ENCODE measurements at places on chromosomes 12 and 14. TPM values are rescaled to one million over a fixed set of nuclear protein-coding genes. Genes with fewer than 3 reads are reported as not detected.

- DNase-seq = no peak
- H3K4me3 ChIP-seq = no peak overlapping the region
- peaks cover 50% of the 10 kb centered on the region for H3K4me1 ChIP-seq
- H3K36me3 ChIP-seq = peaks cover 2% of the 10 kb centered on the region
- H3K27me3 ChIP-seq = no peaks in the 10 kb centered on the region
Observed at GRCh38 chr12:2845280-2845679, 10.4 kb upstream of the NRIP2 start.

Gene SERPINA5
- total RNA-seq = 1.4 TPM

Gene SLCO1B1
- total RNA-seq = 0.21 TPM

DNA sequence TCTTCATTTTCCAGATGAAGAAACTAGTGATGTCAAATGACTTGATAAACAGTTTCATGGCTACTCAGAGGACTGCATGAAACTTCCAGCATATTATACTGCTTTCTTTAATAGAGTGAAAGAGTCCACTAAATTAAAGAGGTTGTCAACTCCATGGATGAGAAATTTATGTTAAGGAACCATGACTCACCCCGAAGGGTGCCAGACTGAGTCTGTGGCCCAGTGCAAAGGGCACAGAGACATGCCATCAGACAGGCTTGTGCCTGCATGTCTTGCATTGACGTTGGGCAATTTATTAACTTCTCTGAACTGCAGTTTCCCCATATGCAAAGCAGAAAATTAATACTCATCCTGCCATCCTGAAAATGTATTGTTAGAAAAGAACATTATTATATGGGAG is 382.4 kb downstream of the APAF1 start:
- H3K36me3 ChIP-seq = no peaks in the 10 kb centered on the region
- no peak overlapping the region for H3K27ac ChIP-seq
- no peaks in the 10 kb centered on the region for H3K27me3 ChIP-seq

- H3K27ac ChIP-seq = no peak overlapping the region
- peaks cover 12% of the 10 kb centered on the region for H3K27me3 ChIP-seq
- DNase-seq = no peak
- no peaks in the 10 kb centered on the region for H3K4me1 ChIP-seq
Observed at GRCh38 chr14:72633551-72633950, 260.4 kb downstream of the DPF3 start.

- DNase-seq = no peak
- H3K27me3 ChIP-seq = peaks cover 7% of the 10 kb centered on the region
- H3K4me3 ChIP-seq = no peak overlapping the region
- no peak overlapping the region for H3K27ac ChIP-seq
- no peaks in the 10 kb centered on the region for H3K36me3 ChIP-seq
Observed at GRCh38 chr12:8644345-8645248, 18.0 kb downstream of the MFAP5 start.

- H3K27ac ChIP-seq = peak overlapping the region; percentile 7
- peak overlapping the region; percentile 89 for H3K4me3 ChIP-seq
- peaks cover 56% of the 10 kb centered on the region for H3K27me3 ChIP-seq
- peaks cover 50% of the 10 kb centered on the region for H3K4me1 ChIP-seq
- H3K36me3 ChIP-seq = no peaks in the 10 kb centered on the region
- no peak for DNase-seq
Observed at GRCh38 chr12:2960390-2960956, 1.3 kb downstream of the TEAD4 start.

GRCh38 chr12:49288412-49288853 is 6.5 kb upstream of the PRPH start:
- peaks cover 5% of the 10 kb centered on the region for H3K4me1 ChIP-seq
- H3K27me3 ChIP-seq = peaks cover 42% of the 10 kb centered on the region
- H3K4me3 ChIP-seq = no peak overlapping the region
- H3K36me3 ChIP-seq = no peaks in the 10 kb centered on the region
- peak; percentile 67 for DNase-seq

GRCh38 chr14:96729889-96730288 is 67.3 kb upstream of the VRK1 start:
- peaks cover 4% of the 10 kb centered on the region for H3K4me1 ChIP-seq
- no peak for DNase-seq
- no peaks in the 10 kb centered on the region for H3K36me3 ChIP-seq
- H3K4me3 ChIP-seq = no peak overlapping the region
- no peak overlapping the region for H3K27ac ChIP-seq

All from neural crest cell (in vitro differentiated cells).